ENCODE measurements at places on chromosomes 7 and 10.

- DNase-seq: no peak
Observed at GRCh38 chr10:109178591-109178990, 744.7 kb downstream of the XPNPEP1 start.

GRCh38 chr7:74252893-74253292, 1.3 kb downstream of the RFC2 start:
- no peak for DNase-seq

- DNase-seq: no peak
Observed at GRCh38 chr7:2796358-2797352, 47.5 kb downstream of the GNA12 start.

DNA sequence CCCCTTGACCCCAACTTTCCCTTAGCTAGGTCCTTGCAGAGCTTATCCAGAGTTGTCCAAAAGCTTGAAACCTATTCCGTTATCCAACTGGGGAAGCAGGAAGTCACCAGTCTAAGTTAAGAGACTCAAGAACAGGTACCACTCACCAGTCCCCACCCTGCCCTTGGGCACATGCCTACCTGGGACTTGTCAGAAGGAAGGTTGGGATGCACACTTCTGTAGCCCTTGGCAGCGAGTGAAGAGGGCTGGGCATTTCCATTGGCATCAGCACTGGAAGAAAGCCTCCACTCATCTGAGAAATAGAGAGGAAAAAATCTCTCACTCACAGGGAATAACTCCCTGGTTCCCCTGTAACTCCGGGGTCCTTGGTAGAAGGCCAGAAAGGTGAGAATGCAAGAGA, 131.0 kb upstream of the PDLIM1 start:
- no peak for DNase-seq

DNA sequence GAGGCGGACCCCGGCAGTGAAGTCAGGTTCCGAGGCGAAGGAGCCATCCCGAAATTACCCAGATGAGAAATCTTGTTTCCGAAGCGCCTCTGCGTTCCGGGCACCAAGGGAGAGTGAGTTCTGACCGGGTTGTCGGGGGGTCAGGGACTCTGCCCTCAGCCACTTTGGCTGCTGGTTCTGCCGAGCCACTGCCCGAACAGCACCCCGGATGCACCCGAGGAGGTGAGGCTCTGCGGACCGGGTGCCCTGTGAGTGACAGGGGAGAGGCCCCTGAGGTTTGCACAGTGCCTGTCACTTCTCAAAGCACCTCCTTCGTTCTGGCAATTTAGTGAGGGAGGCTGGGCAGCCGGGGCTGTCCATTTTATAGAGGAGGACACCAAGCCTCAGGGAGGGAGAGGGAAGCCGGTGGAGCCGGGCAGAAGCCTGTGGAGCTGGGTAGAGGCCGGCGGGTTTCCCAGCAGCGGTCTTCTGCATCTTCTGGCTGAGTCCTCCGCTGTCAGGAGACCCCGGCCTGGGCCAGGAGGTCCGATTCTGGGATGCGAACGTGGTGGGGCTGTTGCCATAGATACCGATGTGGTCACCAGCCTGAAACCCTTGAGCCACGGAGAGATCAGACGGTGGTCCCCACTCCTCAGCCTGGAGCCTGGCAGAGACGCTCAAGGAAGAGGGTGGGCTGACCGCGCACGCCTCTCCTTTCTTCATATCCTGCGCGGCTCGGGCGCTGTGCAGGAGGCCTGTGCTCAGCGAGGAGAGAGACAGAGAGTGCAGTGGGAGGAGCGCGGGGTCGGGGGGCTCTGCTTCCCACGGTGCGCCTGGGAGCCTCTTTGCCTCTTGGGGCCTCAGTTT, 18.9 kb upstream of the SHH start:
- DNase-seq: no peak

GRCh38 chr7:112448891-112449290, 1.4 kb upstream of the IFRD1 start:
- no peak for DNase-seq

- DNase-seq: no peak
Observed at GRCh38 chr7:142773937-142774744, 3.4 kb downstream of the PRSS2 start.

DNA sequence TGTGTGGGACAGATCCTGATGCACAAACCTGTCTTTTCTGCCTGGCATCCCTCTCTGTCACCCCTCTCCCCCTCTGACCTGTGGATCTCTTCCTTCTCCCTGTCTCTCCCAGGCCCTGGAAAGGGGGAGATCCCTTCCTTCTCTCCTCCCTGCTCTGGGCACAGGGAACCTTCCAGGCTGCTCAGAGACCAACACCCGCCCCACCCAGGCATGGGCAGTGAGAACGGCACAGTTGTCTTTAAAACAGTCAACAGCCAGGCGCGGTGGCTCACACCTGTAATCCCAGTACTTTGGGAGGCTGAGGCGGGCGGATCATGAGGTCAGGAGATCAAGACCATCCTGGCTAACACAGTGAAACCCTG, 34.7 kb downstream of the KCNH2 start:
- no peak for DNase-seq

- no peak for DNase-seq
Observed at GRCh38 chr10:115604627-115605026, 511.5 kb downstream of the ATRNL1 start.

- DNase-seq: no peak
Observed at GRCh38 chr7:85737426-85737825, 550.6 kb upstream of the SEMA3D start.

DNA sequence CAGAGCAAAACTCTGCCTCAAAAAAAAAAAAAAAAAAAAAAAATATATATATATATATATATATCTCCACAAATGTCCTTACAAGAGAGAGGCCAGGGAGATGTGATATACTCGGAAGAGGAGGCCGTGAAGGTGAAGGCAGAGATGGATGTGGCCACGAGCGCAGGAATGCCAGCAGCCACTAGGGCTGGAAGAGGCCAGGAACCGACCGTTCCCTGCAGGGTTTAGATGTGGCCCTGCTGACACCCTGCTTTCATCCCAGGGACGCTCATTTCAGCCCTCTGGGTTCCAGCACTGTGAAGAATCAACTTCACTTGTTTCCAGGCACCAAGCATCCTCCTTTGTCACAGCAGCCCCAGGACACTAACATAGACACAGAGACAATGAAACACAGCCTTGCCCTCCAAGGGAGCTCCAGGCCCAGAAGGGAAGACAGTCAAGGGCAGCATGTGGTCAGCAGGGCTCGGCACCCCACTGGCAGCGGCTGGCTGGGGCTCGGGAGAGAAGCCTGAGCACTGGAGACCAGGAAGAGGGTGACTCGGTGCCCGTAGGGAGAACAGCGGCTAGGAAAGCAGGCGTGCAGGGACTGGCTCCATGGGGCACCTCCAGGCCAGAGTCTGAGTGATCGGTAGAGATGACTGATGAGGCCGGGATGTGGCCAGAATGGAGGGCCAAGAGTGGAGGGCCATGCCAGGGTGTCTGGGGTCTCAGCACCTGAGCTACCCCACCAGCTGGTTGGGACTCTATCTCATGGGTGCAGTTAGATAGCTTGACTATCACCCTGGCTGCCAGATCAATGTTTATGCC, 7.6 kb downstream of the WDR86 start:
- no peak for DNase-seq

GRCh38 chr10:59104186-59104585, 72.3 kb upstream of the PHYHIPL start:
- DNase-seq: no peak

DNA sequence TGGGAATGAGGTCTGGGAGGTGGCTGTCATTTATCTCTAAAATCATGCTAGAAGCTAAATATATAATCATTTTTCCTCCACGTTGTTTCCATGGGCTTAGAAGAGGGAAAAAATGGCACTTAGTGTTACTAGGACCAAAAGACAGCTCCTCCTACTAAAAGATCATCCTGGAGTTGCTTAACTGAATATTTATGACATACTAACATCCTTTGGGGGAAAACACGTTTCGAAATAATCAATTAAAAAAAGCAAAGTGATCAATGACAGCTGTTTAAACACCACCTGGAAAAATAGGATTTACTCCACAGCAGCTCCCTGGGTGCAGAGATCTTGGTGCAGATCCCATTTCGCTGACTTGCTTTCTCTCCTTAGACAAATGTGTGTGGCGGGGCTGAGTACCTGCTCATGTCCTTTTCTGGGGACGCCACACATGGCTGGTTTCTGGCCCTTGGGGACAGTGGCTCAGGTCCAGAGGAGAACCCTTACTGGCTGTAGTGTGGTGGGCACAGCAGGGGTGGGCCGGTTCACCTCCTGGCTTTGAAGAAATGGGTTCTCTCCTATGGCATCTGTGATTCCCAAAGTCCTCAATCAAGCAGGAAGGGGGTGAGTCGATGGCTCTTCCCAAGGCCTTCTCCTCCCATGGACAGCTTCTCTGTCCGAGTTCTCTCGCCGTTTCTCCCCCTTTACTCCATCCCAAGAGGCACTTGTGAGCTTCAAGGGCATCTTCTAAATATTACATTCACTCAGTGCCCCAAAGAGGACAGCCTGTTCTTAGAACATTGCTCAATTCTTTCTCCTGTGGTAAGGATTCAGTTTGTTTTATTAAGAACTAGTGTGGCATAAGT, 156.4 kb upstream of the KLF14 start:
- no peak for DNase-seq

GRCh38 chr7:877312-878232, 1.2 kb downstream of the GET4 start:
- no peak for DNase-seq

DNA sequence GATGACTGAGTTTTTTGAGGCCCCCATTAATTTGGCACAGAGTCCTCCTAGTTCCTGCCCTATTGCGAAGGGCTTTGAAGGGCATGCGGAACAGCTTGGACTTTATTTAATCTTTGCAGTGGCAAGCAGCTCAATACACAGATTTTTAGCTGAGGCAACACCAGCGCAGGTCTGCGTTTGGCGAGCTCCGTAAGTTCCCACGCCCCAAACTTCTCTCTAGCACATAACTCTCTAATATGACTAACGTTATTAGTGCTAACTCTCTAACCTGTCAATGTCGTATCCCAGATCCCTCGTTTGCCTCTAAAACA, 366 bp upstream of the TAF3 start:
- no peak for DNase-seq

- no peak for DNase-seq
Observed at GRCh38 chr10:88233870-88234269, 349.2 kb downstream of the RNLS start.

- DNase-seq: no peak
Observed at GRCh38 chr10:5486853-5487235, 12.5 kb downstream of the CALML5 start.

DNA sequence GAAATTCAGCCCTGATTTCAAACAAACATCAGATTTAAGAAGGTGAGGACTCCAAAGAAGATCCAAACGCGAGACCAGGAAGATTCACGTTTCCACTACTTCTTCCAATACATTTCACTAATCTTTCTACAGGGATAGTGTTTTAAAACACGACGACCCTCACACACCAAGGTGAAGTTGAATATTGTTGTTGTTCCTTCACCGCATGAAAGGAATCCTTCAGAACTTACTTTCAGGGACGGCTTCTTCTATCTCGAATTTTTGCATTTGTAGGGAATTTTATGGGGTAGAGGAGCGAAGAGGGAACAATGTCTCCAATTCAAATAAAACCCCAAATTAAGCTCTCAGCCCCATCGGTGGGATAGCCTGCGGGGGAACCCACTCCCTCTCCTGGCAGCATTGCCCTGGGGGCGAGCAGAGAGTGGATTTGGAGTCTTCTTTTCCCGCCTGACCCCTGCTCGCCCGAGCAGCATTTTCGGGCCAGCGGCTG, 1.5 kb upstream of the GATA3 start:
- no peak for DNase-seq

DNA sequence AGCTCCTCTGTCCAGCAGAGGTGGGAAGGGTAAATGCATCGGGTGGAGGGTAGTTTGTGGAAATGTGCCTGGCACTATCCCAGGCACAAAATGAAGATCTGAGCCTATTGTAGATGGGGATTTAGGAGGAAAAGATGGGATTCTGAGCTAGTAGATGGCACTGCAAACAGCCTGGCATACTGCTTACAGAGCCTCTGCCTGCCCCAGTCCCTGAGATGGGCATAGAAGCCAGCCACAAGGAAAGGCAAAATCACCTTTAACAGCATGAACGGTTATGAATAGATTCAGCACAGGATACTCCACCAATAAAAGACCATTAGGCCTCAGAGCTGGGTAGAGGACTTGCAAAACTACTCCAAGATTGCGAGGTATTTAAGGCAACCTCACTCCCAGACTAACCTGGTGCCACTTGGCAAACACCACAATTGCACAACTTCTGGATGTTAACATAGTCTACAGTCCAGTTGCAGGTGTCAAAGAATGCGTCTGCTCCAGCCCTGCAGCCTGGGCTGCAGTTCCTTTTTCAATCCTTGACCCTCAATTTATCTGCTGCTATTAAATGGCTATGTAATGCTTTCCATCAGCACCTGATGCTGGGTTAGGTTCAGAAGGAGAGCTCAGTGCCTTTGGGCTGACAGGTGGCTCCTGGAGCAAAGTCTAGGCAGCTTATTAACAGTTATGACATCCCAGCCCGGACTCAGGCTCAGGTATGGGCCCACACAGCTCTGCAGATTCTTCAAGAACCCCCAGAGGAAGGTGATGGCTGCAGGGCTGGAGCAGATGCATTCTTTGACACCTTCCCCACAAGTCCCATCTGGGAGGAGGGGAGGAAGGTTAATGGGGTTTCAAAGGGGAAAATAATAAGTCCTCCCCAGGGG, 34.0 kb downstream of the CDHR3 start:
- no peak for DNase-seq

DNA sequence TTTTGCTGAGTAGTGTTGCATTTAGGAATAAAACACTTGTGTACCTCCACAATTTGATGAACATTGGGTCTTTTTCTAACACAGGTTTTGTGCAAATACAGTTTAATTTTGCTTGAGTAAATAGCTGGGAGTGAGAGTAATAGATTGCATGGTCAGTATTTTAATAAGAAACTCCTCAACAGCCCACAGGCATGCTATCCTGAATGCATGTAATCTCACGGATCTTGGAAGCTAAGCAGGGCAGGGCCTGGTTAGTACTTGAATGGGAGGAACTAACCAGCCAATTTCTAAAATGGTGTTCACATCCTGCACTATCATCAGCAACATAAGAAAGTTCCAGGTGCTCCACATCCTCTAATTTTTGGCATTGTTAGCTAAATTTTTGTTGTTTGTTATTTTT, 685.4 kb upstream of the MBL2 start:
- no peak for DNase-seq

All from NCI-H187 treated with DMSO at 0.1 percent for 48 hours (cell line).